Upper lobe of left lung (tissue), 6 donors: ENCODE measurements at places on chromosomes 13 and 19.

DNA sequence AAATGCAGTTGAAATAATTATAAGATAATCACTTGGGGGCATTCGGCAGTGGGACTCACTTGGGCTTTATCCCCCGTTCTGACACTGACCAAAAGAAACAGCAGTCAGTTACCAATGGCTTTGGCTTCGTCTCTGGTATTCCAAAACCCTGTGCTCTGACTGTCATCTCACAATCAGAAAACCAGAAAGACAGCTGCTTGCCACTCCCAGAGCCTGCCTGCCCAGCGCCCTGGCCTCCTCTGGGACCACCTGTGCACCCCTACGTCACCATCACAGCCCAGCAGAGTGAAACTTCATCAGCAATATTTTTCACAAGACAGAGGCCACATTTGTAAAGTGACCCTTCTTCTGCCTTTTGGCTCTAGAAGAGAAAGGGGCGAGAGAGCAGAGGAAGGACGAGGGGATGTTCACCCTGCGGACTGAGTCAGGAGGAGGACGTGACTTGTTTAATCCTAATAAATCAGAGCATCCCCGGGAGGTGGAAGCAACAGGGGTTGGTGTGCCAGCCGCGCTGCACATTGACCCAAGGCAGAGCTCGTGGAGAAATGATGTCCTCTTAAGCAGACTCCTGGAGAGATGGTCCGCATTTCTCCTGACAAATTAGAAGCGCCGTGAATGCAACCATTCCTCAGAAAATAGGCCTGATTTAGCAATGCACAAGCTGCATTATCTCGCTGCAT lies 397.8 kb upstream of the ZNF507 start:
- peak; percentile 25 for DNase-seq

- no peak for DNase-seq
Observed at GRCh38 chr13:32453981-32454380, 26.1 kb upstream of the N4BP2L1 start.

GRCh38 chr13:30845297-30846214 lies 60.5 kb upstream of the MEDAG start:
- DNase-seq = no peak

- peak; percentile 94 for DNase-seq
Observed at GRCh38 chr19:5048091-5048726, 79.3 kb downstream of the KDM4B start.

GRCh38 chr19:42172261-42172660 lies 40.0 kb upstream of the POU2F2 start:
- DNase-seq = no peak

DNA sequence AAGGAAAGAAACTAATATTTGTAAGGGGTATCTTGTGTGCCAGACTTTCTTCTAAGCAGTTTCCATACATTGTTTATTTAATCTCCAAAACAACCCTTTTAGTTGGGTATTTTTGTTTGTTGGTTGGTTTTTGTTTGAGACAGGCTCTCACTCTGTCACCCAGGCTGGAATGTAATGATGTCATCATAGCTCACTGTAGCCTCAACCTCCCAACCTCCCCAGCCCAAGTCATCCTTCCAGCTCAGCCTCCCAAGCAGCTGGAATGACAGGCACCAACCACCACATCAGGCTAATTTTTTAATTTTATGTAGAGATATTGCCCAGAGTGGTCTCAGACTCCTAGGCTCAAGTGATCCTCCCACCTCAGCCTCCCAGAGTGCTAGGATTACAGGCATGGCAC lies 41.2 kb upstream of the LSM14A start:
- no peak for DNase-seq

DNA sequence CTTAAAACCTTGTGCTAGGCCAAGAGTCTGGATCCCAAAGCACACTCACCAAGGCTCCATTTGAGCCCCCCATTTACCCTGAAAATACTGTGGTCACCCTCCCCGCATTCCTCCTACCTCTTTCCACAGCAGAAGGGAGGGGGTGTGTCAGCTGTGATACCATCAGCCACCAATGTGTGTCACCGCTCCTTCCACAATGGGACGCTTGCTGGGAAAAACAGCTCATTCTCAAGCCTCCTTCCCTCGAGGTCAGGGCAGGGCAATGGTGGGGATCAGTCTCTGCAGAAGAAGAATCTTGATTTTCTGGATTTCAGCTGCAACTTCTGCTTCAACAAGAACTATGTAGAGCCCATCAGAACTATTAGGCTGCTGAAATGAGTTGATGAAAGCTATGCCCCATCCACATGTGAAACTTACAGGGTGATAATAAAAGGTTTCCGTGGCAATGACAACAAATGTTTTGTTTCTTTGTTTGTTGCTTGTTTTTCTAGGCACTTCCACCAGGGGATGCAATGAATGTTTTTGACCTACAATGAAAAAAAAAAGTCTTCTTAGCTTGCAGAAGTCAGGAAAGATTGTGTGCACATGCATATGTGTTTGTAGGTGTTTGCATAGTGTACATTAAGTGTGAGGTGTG lies 26.4 kb upstream of the ZNF507 start:
- DNase-seq = no peak

DNA sequence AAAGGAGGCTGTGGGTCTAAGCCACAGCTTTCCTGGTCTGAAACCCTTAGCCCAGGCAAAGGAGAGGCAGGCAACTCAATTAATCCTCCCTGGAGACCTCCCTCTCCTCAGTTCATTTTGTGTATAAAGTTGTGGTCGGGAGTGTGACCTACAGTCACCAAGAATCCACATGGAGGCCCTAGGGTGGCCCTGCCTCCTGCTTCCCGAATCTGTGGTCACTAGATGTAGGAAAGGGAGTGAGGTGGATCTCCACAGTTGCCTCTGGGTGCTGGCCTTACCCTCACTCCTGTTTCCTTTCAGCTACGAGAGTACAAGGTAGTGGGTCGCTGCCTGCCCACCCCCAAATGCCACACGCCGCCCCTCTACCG lies 1.3 kb downstream of the RPL18A start:
- DNase-seq = no peak

DNA sequence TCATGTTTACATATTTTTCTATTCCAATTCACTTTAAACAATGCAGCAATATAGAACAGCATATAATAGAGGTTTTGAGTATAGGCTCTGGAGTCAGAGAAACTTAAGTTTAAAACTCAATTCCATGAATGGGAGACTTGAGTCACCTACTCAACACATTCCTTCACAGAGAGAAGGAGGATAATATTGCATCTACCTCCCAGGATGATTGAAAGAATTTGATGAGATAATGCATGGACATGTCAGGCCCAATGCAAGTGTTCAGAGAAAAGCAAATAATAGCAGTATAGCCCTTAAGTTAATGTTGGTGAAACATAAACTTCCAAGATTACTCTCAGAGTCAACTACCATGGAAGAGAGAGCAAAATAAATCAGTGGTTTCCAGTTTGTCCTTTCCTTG lies 170.2 kb downstream of the DCLK1 start:
- no peak for DNase-seq

GRCh38 chr13:110330491-110331011 lies 23.5 kb downstream of the COL4A2 start:
- peak; percentile 68 for DNase-seq

DNA sequence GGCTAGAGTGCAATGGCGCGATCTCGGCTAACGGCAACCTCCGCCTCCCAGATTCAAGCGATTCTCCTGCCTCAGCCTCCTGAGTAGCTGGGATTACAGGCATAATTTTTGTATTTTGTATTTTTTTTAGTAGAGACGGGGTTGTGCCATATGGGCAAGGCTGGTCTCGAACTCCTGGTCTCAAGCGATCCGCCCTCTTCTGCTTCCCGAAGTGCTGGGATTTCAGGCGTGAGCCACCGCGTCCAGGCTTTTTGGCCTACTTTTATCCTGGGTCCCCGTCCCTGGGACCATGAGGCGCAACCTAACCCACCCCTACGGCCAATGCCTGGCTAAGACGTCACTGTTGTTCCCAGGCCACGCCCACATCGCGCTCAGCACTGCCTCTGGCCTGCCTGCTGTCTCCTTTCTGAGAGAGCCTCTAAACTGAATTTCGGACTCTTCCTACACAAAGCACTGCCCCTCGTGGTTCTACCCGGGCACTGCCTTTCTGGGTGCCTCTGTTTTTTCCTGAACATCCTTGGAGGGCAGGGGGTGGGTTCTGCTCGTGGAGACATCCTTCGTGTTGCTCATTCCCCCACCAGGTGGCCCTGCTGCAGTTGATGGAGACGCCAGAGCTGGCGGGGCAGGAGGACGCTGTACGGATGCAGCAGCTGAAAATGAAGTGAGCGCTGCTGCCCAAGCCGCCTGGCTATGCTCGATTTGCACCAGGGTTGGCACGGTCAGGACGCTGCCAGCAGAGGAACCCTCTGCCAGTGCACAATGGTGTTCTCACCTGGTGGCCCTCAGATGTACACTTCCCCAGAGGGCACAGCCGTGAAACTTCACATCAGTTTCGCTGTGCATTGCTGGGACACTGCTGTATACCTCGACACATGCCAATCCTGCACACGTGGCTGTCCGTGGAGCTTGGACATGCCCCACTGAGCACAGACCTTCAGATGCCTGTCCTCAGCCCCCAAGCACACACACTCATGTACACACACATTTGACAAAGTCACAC lies 2.0 kb downstream of the REX1BD start:
- peak; percentile 46 for DNase-seq

- DNase-seq = no peak
Observed at GRCh38 chr13:38624822-38625221, 62.1 kb upstream of the FREM2 start.

- no peak for DNase-seq
Observed at GRCh38 chr19:22426901-22427300, 4.8 kb upstream of the ZNF98 start.

GRCh38 chr13:33480561-33480960 lies 195.0 kb upstream of the STARD13 start:
- DNase-seq = no peak

DNA sequence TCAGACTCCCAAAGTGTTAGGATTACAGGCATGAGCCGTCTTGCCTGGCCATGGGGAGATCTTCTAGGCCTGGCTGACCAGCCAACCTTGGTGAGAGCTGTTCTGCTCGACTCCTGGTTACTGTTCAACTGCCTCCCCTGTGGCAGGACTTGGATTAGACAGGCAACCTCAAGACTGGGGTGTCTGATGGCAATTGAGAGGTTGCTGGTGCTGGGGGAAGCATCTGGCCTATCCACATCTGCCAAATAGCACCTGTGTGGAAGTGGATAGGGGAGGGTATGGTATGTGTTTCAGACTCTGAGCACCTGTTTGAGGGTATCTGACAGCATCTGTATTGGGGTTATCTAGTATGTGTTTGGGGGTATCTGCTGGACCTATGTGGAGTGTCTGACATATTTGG lies 44.7 kb downstream of the ARHGEF18 start:
- DNase-seq = no peak

- DNase-seq = no peak
Observed at GRCh38 chr13:31545616-31546015, 193.7 kb upstream of the RXFP2 start.

DNA sequence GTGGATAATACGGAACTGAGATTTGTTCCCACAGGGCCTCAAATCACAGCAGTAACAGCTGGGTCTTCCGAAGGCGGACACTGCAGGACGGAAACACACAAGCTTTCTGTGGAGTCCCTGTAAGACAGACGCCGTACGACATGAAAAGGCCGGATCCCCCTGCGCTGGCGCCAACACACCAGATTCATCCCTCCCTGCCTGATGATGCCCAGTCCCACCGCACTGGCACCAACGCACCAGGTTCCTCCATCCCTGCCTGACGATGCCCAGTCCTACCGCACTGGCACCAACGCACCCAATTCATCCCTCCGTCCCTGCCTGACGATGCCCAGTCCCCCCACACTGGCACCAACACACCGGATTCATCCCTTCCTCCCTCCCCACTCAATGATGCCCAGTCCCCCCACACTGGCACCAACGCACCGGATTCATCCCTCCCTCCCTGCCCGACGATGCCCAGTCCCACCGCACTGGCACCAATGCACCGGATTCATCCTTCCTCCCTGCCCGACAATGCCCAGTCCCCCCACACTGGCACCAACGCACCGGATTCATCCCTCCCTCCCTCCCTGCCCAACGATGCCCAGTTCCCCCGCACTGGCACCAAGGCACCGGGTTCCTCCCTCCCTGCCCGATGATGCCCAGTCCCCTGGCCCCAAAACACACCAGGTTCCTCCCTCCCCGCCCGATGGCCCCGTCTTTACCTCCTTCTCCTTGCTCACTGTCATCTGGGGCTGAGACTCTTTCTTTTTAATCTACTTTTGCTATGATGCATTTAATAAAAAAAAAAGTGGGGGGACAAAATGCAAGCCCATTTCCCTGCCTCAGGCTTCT lies 55.1 kb downstream of the RASA3 start:
- no peak for DNase-seq

DNA sequence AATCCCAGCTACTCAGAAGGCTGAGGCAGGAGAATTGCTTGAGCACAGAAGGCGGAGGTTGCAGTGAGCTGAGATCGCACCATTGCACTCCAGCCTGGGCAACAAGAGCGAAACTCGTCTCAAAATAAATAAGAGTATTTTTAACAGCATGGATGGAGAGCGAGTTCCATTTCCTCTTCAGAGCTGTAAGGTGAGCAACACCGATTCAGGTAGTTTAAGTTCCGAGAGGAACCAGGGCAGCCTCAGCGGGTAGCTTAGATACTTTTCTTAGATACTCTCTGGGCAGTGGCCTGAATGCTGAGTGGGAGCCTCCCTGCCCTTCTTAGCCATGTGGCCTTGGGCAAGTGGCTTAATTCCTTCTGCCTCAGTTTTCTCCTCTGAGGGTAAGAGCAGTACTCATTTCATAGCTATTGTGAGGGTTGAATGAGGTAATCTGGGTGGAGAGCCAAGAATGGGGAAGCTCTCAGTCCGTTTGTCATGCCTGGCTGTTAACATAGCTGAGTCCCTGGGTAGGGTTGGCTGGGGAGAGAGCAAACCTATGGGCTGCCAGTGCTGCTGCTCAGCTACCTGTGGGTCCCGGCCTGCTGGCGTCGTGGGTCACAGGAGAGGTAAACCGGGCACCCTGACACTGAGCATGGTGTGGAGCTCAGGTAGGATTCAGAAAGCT lies 4.1 kb downstream of the ATP11A start:
- peak; percentile 83 for DNase-seq

DNA sequence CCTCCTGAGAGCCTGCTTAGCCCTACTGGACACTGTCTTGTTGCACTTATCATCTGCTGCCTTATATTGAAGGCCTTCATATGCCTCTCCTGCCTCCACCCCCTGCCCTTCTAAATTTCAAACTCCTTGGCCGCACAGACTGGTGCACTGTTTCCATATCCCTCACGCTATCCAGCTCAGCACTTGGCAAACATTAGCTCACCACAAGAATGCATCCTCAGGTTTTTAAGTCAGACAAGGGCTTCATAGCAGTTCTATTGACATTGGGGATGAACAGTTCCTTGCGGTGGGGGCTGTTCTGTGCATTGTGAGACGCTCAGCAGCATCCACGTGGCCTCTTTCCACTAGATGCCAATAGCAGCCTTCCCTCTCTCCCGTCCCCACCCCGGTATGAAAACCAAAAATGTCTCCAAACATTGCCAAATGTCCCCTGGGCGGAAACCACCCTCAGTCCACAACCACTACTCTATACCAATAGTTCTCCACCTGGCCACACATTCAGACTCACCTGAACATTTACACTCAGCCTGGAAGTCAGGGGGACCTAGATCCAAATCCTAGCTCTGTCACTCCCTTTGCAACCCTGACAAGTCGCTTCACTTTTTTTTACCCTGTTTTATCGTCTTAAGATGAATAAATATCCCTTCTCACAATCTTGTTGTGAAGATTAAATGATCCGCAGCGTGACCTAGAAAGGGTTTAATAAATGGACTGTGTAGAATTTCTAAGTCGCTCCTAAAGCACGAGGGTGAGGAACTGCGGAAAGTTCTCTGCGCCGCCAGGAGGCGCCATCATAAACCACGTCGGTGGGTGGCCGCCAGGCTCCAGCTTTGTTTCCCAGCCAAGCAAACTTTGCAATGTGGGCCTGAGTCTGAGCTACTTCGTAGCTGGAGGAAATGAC lies 3.6 kb upstream of the CEACAM3 start:
- DNase-seq = peak; percentile 77
